Activated effector memory CD4-positive, alpha-beta T cell treated with Interleukin-2 at 50 U/mL for 16 hours (primary cell): ENCODE measurements at places on chromosomes 7 and 10.

DNA sequence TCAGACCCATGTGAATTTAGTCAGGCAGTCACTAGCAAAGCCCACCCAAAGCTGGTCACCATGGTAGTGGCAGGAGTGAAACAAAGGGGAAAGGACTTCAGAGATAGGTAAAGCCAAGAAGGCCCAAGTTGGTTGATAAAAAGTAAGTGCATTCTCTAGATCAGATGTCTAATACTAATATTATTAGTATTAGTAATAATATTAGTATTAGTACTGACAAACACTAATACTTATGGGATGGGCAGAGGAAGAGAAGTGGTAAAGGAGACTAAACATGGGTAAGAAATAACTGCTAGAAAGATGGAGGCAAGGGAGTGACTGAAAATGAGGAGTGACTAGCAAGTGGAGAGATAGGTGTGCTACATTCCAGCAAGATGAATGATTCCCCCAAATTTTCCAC lies 46.6 kb upstream of the PHYHIPL start:
- DNase-seq: no peak

GRCh38 chr7:76372984-76373833 lies 14.4 kb upstream of the YWHAG start:
- no peak for DNase-seq

DNA sequence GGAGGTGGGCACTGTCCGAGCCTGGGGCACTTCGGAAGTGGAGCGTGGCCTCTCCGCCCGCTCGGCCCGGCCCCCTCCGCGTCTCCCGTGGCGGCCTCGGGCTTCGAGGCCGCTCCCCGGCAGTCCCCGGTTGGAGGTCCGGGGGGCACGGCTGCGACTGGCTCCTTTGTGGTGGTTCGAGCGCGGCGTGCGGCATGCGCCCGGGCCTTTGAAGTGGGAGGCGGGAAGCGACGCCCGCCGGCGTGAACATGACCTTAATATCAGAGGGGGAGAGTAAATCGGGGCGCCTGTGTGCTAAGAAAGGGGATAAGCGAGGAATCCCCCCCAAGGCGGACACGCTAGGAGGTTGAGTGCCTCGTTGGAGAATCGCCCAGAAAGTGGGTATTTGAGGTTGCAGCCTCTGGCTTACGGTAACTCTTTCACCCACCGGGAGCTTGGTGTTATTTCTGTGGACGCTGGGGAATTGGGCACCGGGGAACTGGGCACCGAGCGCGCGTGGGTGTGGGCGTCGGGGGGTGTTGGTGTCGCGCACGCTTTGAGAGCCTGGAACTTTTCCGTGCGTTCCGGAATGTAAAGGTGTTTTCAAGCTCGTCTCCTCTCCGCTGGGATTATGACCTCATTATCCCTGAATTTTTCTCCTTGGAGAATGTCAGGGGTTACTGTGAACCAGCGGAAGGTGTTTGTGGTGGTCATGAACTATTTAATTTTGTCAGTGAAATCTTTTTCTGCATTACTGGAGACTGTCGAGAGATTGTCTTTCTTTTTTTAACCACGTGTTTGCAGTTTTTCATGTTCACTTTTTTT lies 660 bp downstream of the SUV39H2 start:
- peak; percentile 6 for DNase-seq

DNA sequence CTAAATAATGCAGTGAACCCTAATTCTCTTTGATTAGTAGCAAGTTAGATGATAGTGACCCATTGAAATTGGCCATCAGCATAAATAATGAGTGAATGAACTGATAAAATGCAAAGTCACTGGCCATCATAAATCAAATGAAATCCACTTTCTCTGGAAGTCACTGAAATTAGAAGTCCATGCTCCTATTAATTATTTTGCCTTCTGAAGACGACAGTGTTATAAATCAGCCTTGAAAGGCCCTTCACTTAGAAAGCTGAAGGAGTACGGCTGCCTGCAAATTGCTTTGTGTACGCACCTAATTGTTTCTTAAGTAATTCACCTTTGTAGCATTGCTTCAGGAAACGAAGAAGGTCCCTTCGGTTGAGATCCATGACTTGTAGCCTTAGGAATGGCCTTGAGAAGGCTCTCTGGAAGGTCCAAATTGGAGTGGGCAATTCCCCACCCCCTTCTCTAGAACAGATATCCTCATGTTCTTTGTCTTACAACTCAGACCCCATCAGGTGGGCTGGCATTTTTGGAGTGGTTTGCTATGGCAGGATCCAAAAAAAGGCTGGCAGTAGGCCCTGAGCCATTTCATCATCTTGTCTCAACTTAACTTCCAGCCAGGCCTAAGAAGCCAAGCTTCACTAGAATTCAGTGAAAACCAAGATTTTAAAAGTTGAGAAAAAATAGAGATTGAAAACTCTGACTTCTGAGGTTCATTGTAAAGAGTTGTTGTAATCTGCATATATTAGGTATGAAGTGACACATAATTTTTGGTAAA lies 420.3 kb downstream of the LRMDA start:
- no peak for DNase-seq

DNA sequence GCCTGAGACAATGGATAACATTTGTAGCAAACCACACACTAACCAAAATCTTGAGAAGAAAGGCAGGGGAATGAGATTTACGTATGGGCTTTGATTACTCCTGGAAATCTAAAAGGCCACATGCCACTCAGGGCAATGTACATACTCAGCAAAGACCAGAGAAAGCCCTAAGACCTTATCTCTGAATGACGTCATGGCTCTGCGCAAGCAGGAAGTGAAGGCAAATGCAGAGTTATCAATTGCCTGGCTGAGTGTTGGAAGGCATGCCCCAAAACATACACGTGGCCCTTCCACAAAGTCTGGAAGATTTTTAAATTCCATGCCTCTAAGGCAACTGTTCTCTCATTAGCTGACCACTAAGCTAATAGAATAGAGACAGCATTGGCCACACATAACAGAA lies 90.9 kb upstream of the NRBF2 start:
- no peak for DNase-seq

GRCh38 chr7:108158776-108159175 lies 28.6 kb upstream of the LAMB4 start:
- DNase-seq: no peak

GRCh38 chr10:5522913-5523560 lies 1.7 kb upstream of the CALML3 start:
- DNase-seq: no peak

GRCh38 chr10:50503661-50504320 lies 120.0 kb downstream of the SGMS1 start:
- DNase-seq: no peak

GRCh38 chr10:89283025-89283935 lies 18.6 kb upstream of the IFIT2 start:
- no peak for DNase-seq

DNA sequence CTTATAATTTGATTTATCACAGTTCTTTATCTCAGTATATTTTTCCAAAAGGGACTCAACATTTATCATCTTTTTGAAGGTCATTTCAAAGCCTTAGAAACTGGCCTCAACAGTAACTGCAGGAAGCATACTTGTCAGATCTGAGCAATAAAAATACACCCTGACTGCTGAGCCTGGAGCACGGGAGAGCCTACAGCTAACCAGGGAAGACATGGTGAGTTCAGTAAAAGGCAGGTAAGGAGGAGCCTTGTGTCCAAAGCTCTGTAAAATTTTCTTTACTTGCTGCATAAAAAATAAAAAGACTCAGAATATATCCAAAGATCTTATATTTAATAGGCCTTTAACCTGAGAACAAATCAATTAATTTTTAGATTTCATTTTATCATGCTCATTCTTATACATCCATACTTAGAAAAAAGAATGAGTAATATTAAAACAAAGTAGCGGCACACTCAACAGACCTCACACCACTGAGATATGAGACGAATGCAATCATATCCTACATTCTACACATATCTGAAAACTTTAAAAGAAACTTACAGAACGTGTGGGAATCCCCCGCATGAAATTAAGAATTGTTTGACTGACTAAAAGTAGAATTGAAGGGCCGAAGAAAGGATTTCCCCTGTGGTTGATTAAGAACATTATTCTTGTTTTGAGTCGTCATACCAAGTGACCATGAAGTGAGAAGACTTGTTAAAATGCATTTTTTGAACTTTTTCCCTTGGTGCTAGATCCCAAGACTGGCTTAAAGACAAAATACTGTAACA lies 296.4 kb upstream of the MKLN1 start:
- DNase-seq: no peak

- no peak for DNase-seq
These were observed 900.6 kb downstream of the KCNMA1 start for GRCh38 chr10:76736815-76737618.

GRCh38 chr10:89543841-89544240 lies 8.4 kb upstream of the SLC16A12 start:
- no peak for DNase-seq

- DNase-seq: no peak
These were observed 39.4 kb downstream of the EMX2 start for GRCh38 chr10:117581961-117582360.

DNA sequence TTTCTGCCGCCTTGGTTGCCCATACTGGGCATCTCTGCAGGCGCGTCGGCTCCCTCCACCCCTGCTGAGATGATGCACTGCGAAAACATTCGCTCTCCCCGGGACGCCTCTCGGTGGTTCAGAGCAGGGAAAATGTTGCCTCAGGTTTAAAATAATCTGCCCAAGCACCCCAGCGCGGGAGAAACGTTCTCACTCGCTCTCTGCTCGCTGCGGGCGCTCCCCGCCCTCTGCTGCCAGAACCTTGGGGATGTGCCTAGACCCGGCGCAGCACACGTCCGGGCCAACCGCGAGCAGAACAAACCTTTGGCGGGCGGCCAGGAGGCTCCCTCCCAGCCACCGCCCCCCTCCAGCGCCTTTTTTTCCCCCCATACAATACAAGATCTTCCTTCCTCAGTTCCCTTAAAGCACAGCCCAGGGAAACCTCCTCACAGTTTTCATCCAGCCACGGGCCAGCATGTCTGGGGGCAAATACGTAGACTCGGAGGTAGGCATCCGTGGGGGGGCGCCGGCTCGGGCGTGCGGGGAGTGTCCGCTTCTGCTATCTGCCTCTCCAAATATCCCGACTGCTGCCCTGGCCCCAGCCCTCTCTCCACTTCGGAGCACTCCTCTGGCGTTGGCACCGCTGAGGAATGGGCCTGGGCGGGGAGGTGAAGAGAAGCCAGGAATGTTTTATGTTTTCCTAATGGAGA lies at the start of gene CAV1:
CAV1 (plus strand) TSS at position 428 of the 689 bp plus-strand sequence; CDS start at position 455, 27 bp downstream.
- peak; percentile 22 for DNase-seq

- DNase-seq: no peak
These were observed 152.6 kb upstream of the KLF14 start for GRCh38 chr7:130886438-130887135.

- no peak for DNase-seq
These were observed 83.4 kb downstream of the PALS2 start for GRCh38 chr7:24656608-24657007.

DNA sequence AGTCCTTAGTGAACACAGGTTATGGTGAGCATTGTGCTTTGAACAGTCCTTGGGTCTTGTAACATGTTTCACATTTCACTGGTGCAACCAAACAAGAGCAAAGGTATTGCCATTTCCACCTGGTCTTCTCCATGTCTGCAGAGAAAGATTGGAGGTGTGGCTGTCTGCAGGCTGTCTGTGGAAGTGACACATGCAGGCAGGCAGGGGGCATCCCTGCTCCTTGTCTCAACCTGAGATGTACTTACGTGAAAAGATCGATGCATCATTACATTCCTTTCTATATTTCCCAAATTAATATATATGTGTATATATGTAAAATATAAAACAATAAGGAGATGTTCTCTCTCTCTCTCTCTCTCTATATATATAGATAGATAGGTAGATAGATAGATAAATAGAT lies 54.3 kb downstream of the LRRC18 start:
- DNase-seq: no peak

DNA sequence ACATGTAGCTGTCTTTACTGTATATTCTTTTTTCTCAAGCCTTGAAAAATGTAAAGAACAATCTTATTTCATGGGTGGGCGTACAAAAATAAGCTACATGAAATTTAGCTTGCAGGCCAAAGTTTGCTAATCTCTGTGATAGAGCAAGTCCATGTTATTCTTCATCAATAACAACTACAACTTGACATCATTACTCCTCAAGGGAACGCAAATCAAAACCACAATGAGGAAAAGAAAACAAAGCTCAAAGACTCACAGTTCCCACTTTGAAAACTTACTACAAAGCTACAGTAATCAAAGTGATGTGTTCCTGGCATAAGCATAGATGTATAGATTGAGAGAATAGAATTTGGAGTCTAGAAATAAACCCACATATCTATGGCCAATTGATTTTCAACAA lies 62.5 kb downstream of the GNA12 start:
- DNase-seq: no peak

- no peak for DNase-seq
These were observed 62.0 kb upstream of the ST8SIA6 start for GRCh38 chr10:17516376-17516775.

GRCh38 chr7:55567571-55567970 lies 4.7 kb downstream of the VOPP1 start:
- no peak for DNase-seq

DNA sequence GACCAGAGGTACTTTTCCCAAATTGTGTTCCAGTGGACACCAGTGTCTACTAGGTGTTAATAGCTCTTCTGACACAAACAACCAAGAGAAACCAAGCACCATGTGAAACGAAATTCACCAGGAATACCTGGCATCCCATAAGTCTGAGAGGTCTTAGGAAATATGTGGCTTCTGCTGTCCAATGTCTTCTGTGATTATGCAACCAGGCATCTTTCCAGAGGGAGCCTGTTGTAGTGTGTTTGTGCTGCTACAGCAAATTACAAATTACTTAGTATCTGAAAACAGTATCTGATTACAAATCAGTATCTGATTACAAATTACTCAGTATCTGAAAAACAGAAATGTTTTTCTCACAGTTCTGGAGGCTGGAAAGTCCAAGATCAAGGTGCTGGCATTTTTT lies 133.6 kb upstream of the NPVF start:
- no peak for DNase-seq

DNA sequence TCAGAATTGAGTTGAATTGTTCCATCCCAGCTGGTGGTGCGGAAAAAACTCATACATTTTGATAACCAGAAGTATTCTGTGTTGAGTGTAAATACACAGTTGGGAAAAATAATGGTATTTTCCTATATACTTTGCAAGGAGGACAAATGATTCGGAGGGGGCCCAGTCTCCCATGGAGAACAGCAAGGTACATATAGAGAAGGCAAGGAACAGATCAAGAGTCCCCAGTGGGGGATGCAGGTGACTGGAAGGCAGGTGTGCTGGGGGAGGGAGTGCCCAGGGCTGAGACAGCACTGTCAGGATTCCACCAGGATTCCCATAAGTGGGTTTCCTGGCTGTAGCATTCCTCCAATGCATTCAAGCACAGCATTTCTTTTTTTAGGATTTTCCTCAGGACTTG lies 10.8 kb upstream of the ADCY1 start:
- DNase-seq: no peak

- no peak for DNase-seq
These were observed 28.1 kb downstream of the C10orf53 start for GRCh38 chr10:49707585-49707984.

DNA sequence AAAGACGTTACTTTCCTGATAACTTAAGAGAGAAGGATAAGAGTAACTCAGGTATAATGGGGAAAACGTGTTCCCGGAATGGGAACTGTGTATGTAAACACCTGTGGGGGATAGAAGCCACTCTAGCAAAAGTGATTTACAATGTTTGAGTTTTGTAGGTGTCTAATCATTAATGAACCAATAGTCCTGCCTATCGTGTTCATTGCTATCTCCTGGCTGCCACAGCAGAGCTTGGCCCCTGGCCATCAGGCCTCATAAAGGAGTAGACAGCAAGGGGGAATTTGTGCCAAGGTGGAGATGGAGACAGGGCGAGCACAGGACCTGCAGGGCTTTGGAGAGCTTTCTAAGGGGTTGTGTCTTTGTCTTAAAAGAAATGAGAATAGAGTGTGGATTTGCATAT lies 102.1 kb downstream of the GAD2 start:
- DNase-seq: no peak

- DNase-seq: no peak
These were observed 33.3 kb downstream of the LRMDA start for GRCh38 chr10:75464478-75465449.

GRCh38 chr7:133489906-133490305 lies 237.0 kb downstream of the EXOC4 start:
- no peak for DNase-seq
